CD4-positive, alpha-beta T cell treated with Interleukin-17A for 1 hour (primary cell): ENCODE measurements at places on chromosomes 4 and X.

DNA sequence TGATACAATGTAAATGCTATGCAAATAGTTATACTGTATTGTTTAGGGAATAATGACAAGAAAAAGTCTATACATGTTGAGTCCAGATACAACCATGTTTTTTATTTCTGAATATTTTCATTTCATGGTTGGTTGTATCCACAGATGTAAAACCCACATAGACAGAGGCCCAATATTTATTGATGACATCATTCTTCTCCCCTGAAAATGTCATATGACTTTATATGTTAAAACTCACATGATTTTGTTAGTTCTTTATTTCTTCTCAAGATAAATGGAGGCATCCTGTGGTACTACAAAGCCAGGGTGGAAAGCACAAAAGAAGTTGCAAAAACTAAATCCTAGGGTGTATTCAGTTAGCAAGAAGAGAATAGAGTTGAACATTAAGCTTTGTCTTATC is 149.3 kb upstream of the GLRA2 start:
- no peak for DNase-seq

DNA sequence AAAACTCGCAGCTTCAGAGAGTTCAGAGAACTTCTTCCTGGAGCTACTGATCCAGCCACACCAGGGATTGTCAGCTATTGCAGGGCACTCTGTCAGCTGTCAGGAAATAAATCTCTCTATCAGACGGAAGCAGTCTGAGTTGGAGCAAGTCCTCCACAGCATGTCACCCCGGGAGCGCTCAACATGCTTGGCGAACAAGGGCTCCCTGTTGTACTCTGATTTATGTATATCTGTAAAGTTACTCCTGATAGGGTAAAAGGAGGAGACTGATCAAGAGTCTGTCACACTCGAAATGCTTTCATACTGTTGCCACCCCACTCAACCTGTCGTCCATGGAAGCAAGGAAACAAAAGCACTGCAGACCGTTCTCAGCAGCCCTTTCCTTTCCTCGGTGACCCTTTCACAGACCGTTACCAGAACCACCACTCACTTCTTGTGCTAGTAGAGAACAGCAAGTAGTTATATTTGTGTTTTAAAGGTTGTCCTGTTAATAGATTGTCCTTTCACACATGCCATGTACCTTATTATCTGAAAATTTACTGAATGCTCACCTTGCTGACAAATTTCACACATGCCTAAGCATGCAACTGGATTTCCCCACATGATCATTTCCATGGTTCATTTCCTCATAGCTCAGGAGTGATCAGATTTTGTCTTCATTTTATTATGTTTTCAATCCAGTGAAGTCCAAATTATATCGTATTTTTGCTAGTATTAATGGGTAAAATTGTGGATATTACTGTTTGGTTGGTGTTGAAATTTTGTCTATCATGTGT is 2108.9 kb upstream of the TENM3 start:
- no peak for DNase-seq

DNA sequence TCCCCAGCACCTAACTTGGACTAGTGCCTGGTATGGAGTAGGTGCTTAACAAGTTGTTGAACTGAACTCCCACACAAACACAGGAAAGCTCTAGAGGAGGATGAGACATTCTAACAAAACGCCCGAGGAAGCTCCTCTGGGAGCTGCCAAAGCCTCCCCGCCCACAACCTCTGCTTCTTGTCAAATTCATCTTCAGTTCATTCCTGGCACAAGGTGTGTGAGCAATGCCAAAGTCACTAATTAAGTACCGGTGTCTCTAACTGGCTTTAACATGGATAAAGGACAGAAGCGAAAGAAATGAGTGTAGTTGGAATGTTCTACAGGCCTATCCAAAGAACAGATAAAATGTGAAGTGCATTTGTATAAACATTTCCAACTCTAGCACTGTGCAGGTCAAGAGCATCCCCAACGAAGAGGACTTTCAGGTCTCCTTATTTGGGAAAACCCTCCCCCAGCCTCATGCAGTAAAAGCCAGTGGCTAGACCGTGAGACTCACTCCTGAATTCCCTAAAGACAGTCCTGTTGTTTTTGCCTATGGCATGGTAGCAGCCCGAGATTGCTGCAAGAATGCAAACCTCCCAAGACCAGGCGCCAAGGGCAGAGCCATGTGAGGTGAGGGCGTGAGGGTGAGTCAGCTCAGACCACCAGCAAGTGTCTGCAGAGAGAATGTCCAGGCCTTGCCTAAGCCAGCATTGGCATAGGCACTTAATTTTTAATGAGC is 72.2 kb upstream of the KLF3 start:
- DNase-seq = no peak

DNA sequence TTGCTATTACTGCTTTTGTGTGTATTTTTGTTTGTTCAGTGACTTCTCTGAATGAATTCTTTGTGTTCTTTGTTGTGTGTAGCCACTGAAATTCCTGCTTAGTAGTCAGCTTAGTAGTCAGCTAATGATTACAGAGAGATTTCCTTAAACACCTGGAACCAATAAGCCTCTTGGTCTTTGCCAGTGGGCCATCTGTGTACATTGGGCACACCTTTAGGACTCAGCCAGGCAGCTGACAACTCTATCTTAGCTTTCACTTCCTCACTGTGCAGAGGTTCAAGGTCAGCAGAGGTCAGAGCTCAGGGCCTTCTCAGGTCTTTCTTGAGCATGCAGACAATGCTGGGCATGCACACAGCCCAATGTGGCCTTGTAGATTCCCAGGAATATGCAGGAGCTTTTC is 59.3 kb downstream of the RWDD4 start:
- no peak for DNase-seq

- DNase-seq = no peak
Measured at GRCh38 chrX:12080265-12080664, 58.0 kb upstream of the FRMPD4 start.

GRCh38 chr4:76235915-76236314 is 15.6 kb upstream of the FAM47E start:
- no peak for DNase-seq

DNA sequence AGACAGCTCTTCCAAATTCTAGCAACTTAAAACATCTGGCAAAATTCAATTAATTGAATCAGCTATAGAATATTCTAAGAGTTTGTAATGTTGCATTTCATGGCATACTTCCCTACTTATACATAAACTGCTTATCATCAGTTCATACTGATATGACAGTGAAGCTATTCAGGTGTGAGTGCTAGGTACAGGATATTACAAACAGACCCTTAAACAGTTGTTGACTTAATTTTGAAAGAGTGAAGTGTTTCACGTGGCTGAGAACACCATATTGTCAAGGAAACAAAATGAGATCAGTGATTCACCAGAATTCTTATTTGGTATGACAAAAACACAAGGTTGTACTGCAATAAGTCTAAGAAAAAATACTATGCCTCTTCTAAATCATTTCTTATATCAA is 27.4 kb downstream of the CENPU start:
- DNase-seq = no peak

- no peak for DNase-seq
Measured at GRCh38 chr4:187827631-187828030, 167.9 kb upstream of the ZFP42 start.

DNA sequence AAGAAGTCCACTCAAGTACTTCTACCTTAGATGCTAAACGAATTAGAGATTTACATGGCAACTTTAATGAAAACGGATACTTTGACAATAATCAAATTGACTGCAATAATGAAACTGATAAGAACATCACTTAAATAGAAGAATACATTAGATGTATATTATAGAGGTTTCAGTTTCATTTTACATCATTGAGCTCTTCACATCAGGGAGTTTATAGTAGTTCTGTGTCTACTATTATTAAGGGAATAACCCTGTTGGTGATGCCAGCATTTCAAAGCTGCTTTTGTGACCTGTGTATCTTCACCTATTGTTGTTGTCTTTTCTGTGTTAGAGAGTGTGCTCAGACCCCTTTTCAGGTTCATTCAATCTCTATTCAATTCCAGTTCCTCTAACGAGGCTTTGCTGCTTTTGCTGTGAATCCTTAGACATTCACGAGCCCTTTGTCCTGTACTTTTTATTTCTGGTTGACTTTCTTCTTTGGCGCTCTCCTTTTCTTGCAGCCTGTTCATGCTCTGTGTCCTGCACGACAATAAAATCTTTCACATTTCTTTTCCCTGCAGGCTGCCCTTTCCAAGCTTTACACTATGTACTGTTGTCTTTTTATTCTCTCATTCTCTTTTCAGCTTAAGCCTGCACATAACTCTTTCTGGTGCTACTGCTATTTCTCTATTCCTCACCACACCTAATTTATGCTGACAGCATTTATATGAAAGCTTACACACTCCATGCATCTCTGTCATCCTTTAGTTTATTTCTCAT is 232.1 kb downstream of the CPE start:
- no peak for DNase-seq

GRCh38 chr4:155666344-155667221 is at the start of gene GUCY1A1:
TSS of gene GUCY1A1 (plus strand) at chr4:155666848. CDS start at chr4:155696868, 30,020 bp downstream.
- no peak for DNase-seq

DNA sequence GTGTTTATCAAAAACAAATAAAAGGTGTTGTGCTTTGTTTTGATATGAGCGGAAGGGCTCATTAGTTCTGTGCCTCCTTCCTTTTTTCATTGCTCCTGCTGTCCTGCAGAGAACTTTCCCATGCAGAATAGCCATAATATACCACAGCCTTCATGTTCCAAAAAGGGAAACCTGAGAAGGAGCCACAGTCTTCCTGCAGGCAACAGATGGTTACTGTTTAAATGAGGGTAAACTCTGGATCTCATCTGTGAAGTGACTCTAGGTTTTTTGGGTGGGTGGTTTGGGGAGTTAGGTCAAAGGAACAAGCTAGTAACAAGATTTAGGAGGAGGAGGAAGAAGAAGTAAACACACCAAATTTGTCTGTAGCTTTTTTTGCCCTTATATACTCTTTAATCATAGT is 131.8 kb downstream of the BMPR1B start:
- no peak for DNase-seq

DNA sequence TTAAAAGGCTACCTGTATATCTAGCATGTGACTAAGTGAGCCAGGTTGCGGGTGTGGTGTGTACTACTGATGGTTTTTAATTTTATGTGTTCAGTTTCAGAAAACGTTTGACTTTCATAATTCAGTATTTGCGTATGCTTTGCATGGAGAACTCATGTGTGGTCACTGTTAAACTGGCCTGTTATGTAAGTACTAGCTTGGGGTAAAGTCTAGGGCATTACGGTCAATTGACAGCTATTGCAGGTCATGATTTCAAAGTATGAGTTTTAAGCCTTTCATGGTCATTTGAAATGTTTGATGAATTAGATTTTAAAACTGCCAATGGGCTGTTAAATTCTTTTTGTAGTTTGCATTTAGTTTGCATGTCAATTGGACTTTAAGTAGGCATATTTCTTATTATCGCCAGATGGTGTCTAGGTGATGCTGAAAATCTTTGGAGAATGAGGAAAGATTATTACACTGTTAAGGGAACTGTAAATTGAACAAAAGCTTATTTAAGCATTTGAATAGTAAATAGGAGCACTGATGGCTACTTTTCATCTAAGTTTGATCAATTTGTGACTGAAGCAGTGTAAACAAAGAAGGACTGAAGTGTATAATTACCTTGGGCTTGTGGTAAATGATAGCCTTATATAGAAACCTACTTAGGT is 563.4 kb downstream of the DACH2 start:
- DNase-seq = no peak

GRCh38 chrX:106170318-106170717 is 2.2 kb downstream of the PWWP3B start:
- no peak for DNase-seq

DNA sequence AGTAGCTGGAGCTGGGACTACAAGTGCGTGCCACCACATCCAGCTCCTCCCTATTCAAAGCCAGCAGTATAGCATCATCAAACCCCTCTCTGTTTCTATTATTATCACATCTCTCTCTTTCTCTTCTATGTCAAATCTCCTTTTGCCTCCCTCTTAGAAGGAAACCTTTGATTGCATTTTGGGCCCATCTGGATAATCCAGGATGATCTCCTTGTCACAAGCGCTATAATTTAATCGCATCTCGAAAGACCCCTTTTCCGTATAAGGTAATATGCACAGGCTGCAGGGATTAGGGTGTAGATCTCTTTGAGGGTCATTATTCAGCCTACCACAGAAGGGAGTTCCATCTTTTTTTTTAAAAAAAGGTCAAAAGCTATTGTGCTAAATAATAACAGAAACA is 46.4 kb upstream of the TBC1D9 start:
- no peak for DNase-seq

DNA sequence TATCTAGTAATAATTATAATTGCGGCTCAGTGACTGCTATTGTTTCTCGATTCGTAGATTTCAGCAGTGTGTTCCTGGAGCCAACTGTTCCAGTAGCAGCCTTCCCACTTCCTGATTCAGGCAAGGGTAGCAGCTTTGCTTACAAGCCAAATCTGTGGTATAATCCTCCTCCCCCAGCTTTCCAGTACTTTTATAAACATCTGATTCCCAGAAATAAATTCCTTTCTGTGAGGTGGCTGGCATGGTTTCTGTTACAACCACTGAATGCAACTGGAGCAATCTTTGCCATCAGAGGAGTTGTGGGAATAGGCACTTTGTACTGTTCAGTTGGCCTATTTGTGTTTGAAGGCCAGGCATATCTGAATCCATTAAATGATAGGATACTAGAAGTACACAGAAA is 80.0 kb downstream of the GLRA3 start:
- no peak for DNase-seq

- no peak for DNase-seq
Measured at GRCh38 chr4:123984886-123985285, 588.3 kb downstream of the SPRY1 start.

- DNase-seq = no peak
Measured at GRCh38 chrX:9997041-9997440, 29.9 kb downstream of the CLDN34 start.

- no peak for DNase-seq
Measured at GRCh38 chr4:108037884-108038283, 48.2 kb downstream of the HADH start.

DNA sequence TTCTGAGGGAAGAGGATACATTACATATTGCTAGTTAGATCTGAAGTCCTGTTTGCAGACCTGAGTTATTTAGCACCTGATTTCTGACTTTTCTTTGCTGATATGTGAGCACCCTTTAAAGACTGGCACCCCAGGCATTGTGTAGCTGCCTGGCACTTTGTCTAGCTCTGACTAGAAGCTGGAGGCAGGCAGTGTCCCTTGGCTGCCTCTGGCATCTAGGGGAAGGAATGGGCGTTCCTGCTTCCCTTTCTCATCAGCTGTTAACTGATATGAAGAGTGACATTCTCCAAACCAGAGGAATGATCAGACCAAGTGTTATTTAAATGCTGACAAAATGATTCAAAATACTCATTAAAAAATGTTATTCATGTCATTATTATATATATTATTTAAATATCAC is 30.3 kb upstream of the SHISA3 start:
- DNase-seq = no peak
